NCI-H2081 (cell line): ENCODE measurements at places on chromosomes 4 and X.

GRCh38 chr4:22473268-22473667 lies 42.6 kb downstream of the ADGRA3 start:
- no peak for DNase-seq

DNA sequence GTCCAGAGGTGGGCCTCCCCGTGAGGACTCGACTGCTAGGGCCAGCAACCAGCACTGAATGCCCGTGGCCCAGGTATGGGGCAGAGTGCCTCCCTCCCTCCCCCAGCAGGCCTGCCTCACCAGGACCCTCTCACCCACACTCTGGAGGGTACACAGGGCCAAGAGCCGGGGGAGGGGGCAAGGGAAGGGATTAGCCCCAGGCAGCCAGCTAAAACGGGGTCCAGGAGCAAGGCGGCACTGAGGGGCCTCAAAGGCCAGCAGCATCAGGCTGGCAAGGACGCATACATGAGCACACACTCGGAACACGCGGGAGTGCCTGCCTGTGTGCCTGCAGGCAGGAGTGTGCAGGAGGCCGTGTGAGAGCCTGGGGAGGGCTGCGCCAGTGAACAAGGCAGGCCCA lies 18.3 kb upstream of the DUSP9 start:
- no peak for DNase-seq

GRCh38 chr4:7089213-7089986 lies 21.5 kb upstream of the GRPEL1 start:
- no peak for DNase-seq

DNA sequence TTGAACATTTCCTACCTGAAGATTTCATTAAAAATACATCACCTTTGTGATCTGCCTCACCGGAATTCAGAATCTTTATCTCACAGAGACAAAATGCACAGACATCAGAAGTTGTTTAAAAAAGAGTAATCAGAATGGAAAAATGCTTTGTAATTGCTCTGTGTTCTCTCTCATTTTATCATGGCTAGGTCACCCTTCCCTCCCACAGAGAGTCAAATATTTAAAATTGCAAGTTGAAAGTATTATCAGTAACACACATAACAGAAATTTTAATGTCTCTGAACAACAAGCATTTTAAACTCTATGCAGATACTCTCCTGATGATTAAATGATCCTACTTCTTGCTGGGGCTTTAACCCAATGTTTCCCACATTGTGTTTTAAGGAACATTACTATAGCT lies 362.0 kb downstream of the CBLL2 start:
- DNase-seq = no peak

GRCh38 chr4:53432528-53433424 lies 55.3 kb downstream of the FIP1L1 start:
- DNase-seq = no peak

DNA sequence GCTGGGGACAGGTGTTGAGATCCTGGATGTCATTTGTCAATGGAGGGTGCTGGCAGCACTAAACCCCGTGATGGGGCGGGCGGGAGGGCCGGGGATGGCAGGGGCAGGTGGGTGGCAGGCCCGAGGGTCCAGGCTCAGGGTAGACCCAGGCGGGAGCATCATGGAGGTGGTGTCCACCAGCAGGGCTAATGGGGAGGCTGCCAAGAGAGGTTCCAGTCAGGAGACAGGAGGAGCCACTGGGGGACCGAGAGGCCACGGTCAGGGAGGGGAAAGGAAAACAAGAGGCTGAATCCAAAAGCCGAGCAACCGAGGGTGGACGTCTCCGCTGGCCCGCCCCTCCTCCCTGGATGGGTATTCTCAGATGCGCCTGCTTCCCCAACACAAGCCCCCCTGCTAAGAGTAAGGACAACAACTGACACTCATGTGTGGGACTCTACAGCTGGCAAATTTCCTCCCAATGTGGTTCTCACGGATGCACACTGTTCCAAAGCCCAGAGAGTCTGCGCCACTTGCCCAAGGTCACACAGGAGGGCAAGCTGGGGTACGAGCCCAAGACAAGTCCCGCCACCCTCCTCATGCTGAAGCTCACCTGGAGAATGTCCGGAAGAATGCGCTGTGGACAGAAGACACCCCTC lies 132.0 kb downstream of the CPZ start:
- no peak for DNase-seq

GRCh38 chr4:96305030-96305429 lies 465.1 kb downstream of the PDHA2 start:
- no peak for DNase-seq

DNA sequence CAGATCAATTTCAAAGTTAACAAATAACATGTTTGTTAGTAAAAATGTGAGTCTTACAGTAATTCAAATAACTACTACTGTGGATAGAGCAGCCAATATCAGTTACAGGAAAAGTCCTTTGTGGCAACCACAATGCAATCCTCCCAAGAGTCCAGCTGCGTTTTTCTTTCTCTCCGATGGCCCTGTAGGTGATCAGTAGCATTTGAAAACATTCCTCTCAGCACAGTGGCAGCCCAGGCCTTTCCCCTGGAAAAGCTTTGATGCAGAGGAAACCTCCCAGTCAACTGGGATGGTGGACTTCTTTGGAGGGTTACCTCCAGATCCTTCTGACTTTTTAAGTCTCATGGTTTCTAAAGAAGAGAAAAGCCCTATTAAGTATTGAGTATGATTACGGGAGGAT lies 18.0 kb upstream of the PDZD4 start:
- DNase-seq = no peak

- no peak for DNase-seq
Measured at GRCh38 chrX:6885396-6885795, 262.1 kb upstream of the STS start.

GRCh38 chrX:46666831-46667230 lies 92.1 kb downstream of the SLC9A7 start:
- DNase-seq = no peak

DNA sequence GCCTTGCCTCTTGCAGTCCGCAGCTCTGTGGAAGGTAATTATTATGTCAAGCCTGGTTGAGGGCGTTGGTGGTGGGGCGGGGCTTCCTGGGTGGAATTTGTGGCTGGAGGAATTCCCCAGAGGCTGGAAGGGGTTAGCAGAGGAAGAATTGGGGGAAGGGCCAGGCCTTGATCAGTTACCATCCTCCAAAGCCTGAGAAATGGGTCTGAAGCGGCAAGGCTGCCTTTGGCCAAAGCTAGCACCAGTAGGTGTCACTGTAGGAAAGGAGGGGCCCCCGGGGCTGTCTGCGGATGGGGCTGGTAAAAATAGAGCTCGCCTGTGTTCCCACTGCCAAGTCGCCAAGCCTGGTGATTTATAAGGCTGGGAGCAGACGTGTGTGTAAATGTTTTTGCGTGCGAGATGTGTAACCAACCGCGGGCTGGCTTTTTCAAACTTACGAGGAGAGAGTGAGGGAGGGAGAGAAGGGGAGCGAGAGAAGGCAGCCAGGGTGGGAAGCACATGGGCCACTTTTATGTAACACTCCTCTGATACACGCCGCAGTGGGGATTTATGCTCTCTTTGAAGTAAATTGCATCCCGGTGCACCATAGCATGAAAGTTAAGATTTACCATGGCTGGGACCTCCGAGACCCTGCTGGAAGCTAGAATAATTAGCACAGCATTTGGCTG lies 367.0 kb downstream of the BCOR start:
- peak; percentile 61 for DNase-seq

- DNase-seq = no peak
Measured at GRCh38 chrX:452598-452997, 65.9 kb upstream of the PPP2R3B start.

- DNase-seq = no peak
Measured at GRCh38 chrX:38494239-38494823, 67.0 kb upstream of the TSPAN7 start.

DNA sequence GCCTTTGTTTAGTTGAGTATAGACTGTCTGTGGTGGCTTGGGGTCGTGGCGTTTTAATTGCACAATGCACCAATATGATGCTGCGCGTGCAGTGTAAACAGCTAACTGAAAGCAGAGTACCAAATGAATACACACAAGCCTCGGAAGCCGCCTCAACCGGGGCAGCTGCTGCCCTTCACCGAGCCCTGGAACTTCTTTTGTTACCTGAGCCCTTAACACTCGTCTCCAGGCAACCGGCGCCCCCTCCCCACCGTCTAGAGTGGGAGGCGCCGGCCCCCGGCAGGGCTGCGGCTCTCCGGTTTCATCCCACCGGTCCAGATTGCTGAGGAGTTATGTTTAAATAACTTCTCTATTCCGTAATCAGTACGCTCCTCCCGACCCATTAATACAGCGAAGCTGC lies 173.2 kb upstream of the TBL1X start:
- peak; percentile 85 for DNase-seq

DNA sequence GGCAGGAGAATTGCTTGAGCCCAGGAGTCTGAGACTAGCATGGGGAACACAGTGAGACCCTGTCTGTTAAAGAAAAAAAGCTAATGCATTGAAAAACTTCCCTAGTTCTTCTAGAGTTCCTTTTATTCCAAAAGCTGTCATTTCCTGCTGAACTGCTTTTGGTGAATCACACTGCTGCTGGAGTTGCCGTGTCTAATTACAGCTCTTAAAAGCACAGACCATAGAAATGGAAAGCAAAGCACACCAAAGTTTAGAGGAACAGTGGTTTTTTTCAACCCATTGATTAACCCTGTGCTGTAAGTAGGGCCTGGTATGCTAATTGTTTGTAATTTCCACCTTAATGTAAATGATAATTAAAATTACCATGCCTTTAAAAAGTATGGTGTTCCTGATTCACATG lies 52.4 kb downstream of the SEPTIN11 start:
- no peak for DNase-seq

GRCh38 chr4:147730333-147730732 lies 1.6 kb upstream of the ARHGAP10 start:
- no peak for DNase-seq

GRCh38 chrX:8921615-8922014 lies 112.3 kb downstream of the FAM9B start:
- DNase-seq = no peak

GRCh38 chrX:47166126-47166525 lies 21.1 kb downstream of the RBM10 start:
- DNase-seq = no peak

DNA sequence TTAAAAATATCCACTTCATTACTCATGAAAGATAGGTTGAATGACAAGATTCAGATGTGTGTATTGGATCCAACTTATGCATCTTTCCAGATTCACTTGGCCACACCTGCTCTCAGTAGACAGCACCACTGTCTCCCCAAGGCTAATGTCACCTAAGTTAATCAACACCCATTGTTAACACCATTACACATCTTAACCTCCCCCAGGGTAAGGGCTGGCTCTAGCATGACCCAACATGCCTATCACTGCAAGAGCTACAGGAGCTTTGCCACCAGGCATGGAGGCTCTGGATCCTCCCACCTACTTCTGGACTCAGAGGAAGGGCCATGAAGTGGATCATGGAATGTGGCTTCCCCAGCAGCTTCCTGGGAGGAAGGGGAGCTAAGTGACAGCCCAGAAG lies 32.8 kb upstream of the LSM6 start:
- no peak for DNase-seq

DNA sequence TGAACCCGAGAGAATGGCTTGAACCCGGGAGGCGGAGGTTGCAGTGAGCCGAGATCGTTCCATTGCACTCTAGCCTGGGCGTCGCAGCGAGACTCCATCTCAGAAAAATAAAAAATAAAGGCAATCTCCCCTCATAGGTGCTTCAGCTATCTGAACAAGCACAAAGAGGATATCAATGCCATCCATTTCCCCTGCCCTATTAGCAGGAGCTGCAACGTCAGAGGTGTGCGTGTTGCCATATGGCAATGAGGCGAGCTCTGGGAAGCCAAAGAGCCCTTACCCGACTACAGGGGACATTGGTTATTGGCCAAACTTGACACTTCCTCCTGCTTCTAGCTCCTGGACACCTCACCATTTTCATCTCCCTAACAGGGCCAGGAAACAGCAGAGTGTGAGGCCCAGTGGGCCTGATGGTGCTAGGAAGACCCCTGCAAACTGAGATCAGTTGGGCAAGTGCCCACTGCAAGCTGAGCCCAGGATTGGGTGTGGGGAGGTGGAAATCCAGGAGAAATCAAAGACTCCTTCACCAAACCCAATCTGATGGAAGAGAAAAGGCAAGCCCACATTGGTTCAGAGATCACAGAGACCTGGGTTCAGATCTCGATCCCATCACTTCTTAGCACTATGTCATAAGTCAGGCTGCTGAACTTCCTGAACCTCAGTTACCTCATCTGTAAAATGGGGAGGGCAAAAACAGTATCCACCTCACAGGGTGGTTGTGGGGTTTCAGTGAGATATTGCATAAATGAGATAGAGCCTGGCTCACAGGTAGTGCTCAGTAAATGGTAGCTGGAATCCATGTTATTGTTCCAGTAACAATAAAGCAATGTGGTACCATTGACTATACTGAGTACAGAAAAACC lies 21.2 kb downstream of the SLC25A5 start:
- no peak for DNase-seq

- no peak for DNase-seq
Measured at GRCh38 chr4:945274-946102, 13.2 kb downstream of the TMEM175 start.

DNA sequence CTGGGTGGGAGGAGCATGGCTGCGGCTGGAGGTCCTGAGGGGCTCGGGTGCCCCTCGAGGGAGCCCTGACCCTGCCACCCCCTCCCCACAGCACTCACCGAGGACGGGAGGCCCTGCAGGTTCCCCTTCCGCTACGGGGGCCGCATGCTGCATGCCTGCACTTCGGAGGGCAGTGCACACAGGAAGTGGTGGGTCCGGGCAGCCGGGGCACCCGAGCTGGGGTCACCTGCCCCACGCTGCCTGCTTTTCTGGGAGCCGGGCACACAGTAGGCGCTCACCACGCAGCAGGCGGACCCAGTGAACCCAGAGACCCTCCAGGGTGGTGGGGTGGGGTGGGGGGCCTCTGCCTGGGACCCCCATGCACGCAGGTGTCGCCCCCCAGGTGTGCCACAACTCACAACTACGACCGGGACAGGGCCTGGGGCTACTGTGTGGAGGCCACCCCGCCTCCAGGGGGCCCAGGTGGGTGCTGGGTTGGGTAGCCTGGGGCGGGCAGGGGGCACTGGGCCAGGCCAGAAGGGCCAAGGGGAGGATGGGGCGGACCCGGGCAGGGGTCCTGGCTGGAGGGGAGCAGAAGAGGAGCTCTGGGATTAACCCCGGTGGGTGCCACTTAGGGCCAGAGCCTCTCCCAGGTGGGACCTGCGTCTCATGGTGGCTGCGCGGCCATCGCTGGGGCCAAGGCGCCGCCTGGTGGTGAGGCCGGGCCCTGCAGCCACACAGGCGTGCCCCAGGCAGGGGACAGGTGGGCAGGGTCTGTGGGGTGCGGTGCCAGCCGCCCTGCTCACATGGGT lies 1.4 kb downstream of the HGFAC start:
- DNase-seq = peak; percentile 42

DNA sequence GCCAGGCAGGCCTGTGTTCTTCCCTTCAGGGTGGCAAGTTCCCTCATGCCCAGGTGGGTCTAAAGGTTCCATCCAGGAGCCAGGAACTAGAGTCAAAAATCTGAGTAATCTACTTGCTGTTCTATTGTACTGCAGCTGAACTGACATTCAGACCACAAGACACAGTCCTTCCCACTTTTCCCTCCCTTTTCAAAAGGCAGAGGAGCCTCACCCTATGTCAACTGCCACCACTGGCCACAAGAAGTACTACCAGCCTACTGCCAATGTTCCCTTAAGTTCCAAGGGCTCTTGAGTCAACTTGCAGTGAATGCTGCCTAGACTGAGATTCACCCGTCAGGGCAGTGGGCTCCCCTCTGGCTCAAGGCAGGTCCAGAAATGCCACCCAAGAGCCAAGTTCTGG lies 133.5 kb downstream of the FAM47B start:
- no peak for DNase-seq
